ENCODE measurements at places on chromosomes 13 and 19.

DNA sequence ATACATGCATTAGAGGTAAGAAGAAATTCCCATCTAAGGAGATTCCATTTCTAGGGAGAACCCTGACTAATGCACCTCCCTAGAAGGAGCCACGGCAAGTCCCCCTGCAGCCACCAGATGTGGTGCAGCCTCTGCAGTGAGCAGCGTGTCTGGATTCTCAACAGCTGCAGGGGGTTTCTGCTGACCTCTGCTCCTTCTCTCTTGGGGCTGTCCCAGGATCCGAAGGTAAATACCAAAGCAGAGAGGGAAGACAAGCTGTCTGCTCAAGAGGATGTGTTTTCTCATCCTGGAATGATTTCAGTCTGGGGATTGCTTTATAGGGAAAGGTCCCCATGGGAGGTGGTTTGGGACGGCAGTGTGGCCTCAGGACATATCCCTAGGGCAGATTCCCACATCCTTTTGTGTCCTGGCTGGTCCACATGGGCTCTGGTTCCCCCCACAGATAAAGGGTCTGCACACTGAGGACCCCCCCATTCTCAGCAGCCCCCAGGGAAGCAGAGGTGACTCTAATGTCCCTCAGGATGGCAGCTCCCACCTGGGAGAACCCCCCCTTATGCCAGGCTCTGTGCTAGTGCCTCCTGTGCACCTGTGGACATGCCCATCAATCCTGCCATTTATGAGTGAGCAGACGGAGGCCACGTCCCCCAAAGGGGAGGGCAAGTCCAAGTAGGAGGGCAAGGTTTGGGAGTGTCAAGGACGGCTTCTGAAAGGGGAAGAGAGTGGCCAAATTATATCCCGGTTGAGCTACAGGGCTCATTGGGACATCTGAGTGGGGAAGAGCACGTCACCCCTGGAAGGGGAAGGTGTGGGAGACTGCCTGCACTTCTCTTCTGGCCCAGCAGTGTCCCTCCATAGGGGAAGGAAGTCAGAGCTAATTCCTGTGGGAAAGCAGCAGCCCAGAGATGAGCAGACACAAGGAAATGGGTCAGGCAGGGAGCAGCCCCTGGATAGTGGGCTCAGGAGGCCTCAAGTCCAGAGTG, 10.2 kb upstream of the OR10H5 start:
- no peak for DNase-seq

DNA sequence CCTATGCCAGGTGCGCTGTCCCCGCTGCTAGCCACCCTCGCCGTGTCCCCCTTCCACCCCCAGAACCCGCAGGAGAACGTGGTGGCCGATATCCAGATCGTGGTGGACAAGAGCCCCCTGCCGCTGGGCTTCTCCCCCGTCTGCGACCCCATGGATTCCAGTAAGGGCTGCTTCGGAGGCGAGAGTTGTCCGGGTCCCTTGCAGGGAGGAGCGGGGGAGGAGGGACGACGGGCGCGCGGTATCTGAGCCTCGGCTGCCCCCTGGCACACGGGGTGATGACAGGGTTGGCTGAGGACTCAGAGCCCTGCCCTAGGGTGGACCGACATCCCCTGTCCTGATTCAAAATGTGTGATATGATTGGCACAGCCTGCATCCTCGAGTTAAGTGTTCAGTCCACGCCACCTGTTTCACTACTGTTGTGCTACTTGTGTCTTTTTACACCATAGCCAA, 653 bp downstream of the MVB12A start:
- no peak for DNase-seq

- no peak for DNase-seq
Observed at GRCh38 chr19:40232479-40232878, 6.0 kb upstream of the CCNP start.

GRCh38 chr13:26923824-26924605, 163.4 kb upstream of the GPR12 start:
- DNase-seq: no peak

Measured in fibroblast of skin of left biceps (primary cell).